ENCODE measurements at places on chromosomes 7 and 10. TPM values are rescaled to one million over a fixed set of nuclear protein-coding genes. Genes with fewer than 3 reads are reported as not detected.

- DNase-seq = peak; percentile 94
These were observed 21.0 kb downstream of the UPP1 start for GRCh38 chr7:48109848-48110663.

GRCh38 chr7:92409357-92409756, 37.9 kb upstream of the GATAD1 start:
- no peak for DNase-seq

DNA sequence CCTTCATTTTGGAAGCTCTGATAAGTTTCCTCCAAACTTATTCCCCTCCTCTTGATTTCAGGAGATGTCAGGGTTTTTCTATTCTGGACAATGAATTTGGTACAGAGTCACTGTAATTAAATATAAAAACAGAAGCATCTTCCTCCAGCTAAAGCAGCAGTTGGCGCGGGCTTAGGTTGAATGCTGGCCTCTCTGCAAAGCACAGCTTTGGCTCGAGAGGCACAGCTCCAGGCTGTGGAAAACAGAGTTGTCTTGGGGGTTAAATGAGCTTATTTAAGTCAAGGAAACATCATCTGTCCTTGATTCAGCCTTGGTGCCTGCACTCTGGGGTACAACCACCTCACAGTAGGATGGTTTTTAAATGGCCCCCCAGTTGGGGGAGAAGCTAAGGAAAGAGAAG, 35.0 kb upstream of the PDCD4 start:
- DNase-seq = no peak

DNA sequence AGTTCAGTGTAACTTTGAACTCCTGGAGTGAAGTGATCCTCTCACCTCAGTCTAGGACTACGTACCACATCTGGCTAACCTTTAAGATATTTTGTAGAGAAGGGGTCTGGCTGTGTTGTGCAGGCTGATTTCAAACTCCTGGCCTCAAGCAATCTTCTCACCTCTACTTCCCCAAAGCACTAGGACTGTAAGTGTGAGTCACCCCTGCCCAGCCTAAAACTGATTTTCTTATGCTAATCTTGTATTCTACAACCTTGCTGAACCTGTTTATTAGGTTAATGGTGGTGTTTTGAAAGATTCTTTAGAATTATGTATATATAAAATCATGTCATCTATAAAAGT, 58.0 kb downstream of the LCOR start:
- no peak for DNase-seq

DNA sequence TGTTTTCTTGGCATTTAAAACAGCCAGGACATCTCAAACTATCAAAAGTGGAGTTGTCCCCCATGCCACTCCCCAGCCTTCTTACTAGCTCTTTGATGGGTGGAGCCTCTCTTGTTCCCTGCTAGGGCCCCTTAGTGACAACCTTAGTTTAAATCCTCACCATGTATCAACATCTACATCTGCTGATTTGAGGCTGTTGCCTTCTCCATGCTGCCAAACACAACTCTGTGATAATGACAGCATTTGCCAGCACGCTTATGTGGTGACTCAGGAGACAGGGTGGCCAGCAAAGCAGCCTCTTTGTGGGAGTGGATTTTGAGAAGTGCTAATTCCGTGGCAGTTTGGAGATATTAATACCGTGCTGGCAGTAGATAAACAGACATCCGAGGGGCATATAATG, 145.4 kb downstream of the LRRC4 start:
- DNase-seq = no peak

DNA sequence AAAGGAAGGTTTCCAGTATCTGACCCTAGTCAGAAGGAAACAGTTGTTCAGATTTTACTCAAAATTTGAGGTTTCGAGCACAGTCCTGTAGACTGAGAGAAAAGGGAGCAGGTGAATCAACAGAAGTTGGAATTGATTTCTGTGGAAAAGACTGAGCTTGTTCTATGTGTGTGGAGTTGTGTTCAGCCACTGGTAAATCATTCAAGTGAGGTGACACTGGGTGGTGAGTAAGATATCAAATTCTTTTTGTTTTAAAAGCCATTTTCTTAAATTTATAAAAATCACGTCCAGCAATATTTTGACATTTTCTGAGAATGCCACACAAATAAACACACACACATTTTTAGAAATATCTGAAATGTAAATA, 165.1 kb downstream of the HGF start:
- DNase-seq = no peak

DNA sequence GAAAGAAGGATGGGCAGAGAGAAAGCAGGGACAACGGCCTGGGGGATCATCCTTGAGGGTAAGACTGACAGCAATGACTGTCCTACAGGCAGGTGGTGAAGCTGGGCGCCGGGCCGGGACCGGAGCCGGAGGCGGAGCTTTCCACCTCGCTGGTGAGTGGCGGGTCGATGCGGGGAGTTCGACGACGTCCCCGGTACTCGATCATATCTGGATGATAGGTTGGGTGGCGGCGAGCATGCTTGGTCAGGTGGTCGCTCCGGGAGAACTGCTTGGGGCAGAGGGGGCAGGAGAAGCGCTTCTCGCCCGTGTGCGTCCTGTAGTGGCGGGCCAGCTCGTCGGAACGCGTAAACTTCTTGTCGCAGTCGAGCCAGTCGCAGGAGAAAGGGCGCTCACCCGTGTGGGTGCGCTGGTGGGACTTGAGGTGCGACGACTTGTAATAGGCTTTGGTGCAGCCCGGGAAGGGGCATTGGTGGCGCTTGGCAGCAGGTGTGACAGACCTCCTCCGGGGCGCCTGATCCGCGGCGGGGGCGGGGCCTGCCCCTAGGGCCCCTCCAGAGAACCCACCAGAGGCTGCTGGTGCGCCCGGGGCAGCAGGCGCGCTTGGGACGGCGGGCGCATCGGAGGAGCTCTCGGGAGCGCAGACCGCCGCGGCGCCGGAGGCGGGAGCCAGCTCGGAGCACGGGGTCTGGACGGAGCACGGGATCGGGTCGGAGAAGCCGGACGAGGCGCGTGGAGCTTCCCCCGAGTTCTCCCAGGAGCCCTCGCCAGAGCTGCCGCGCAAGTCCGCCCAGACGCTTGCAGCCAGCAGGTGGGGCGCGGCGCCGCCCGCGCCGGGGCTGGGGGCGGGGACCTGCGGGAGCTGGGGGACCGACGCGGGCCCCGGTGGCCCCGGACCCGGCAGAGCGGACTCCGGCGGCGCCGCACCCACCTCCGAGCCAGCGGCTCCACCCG, 752 bp downstream of the KLF14 start:
- peak; percentile 21 for DNase-seq

DNA sequence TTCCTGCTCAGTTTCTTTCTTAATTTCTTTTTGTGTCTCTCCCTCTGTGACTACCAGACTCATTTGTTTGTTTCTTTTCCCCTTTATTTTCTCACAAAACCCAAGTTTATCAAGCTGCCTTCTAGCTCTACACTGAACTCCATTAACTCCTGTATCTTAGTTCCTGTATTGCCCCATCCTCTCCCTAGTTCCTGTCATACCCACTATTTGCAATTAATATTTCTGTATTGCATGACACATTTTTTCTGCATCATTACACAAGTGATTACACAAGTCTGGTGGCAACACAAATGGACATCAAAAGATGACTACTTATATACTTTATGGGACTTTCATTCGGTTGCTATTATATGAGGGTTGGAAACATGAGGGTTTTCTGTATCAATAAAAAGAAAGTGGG, 26.9 kb upstream of the OR9A4 start:
- DNase-seq = no peak

- no peak for DNase-seq
These were observed 900.6 kb downstream of the KCNMA1 start for GRCh38 chr10:76736815-76737618.

DNA sequence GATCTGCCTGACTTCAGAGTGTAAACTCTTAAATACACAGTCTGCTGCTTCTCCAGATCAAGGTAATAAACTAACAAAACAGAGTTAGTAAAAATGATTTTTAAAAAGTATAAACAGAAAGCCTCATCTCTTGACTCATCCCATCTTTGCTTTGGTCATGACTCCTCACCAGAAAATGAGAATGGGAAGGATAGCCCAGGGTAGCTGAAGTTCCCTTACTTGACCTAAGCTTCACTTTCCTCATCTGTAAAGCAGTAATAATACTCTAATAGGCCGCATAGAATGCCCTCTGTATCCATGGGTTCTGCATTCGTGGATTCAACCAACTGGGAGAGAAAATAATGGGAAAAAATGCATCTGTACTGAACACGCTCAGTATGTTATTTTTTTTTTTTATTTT, 11.3 kb upstream of the SLC25A28 start:
- no peak for DNase-seq

The MACROH2A2 gene
- total RNA-seq = 0.76 TPM

The PPP1R17 gene
- not detected for total RNA-seq

The ANKRD61 gene
- 0.32 TPM for total RNA-seq

The PVRIG gene
- total RNA-seq = 21.9 TPM

The MACC1 gene
- total RNA-seq = 0.19 TPM

The MDFIC gene
- total RNA-seq = 119 TPM

The HOXA3 gene
- not detected for total RNA-seq

Measured in activated T-cell treated with anti-CD3 and anti-CD28 coated beads, Interleukin-2, amount 50 U/mL, for 4 hours (primary cell).